NCI-H1930 (cell line): ENCODE measurements at places on chromosomes 2 and 18.

GRCh38 chr2:85594715-85595300 is 737 bp upstream of the RNF181 start:
- no peak for DNase-seq

- no peak for DNase-seq
Observed at GRCh38 chr2:172398440-172398839, 28.9 kb upstream of the ITGA6 start.

DNA sequence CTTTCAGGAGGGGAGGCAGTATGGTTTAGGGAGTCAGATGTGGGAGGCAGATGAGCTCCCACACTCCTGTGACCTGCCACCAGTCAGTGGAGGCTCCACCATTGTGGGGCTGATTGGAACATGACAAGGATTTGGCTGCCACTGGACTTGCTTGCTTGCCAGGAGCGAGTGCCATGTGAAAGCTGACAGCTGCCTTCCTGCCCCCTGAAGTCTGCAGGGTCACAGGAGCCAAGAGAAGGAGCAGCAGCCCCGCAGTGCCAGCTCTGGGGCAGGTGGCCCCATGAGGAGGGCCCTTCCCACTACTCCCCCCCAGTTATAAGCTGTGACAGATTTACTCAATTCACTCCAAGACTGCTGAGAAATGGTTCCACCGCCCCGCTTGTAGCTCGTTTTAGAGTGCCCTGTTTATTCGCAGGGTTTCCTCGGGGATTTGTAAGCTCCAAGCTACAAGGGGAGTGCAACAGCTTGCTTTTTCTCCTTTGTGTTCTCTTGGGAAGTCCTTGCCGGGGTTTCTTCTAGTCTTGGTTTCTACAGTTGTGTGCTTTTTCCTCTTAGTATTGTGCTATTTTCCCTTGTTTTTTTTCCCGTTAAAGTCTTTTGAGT is 414.3 kb downstream of the MEIS1 start:
- no peak for DNase-seq

GRCh38 chr2:162111958-162112850 is 38.2 kb upstream of the DPP4 start:
- DNase-seq: no peak

GRCh38 chr2:180980943-180981911 is 822 bp downstream of the UBE2E3 start:
- DNase-seq: no peak

GRCh38 chr2:20619624-20620024 is 31.3 kb downstream of the HS1BP3 start:
- no peak for DNase-seq

GRCh38 chr2:238255151-238255551 is 15.3 kb upstream of the HES6 start:
- DNase-seq: no peak

GRCh38 chr2:73032702-73033097 is 38.8 kb downstream of the SFXN5 start:
- no peak for DNase-seq

GRCh38 chr18:28147674-28148171 is 29.2 kb downstream of the CDH2 start:
- no peak for DNase-seq

GRCh38 chr2:236935631-236936445 is 149.9 kb upstream of the COPS8 start:
- no peak for DNase-seq
